ENCODE measurements at places on chromosomes 11 and 22.

DNA sequence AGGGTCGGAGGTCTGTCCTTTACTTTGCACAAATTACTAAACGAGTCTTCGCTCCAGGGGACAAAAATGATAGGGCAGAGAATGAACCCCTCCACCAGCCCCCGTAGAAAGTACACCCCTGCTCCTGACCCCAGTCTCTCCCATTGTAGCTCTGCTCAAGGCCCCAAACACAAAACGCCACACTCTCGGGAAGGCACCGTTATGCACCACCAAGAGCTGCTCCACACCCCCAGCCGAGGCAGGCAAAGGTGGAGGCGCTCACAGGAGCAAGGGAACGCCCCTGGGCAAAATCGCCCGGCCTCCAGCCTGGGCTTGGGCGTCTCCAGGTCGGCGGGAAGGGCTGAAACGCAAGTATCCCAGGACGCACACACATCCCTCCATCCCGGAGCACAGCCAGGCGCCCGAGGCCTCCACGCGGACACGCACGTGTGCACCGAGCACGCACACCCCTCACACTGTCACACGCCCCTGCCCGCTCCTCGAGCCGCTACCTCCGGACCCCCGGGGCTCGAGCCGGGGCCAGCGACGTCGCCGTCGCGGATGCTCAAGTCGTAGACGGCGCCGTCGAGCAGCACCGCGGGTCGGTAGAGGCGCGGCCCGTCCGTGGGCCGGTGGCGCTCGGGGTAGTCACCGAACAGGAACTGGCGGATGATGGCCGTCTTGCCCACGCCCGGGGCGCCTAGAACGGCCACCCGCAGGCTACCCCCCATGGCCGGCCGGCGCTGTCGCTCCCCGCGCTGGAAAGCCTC, 786 bp downstream of the RASL10A start:
- no peak for DNase-seq

DNA sequence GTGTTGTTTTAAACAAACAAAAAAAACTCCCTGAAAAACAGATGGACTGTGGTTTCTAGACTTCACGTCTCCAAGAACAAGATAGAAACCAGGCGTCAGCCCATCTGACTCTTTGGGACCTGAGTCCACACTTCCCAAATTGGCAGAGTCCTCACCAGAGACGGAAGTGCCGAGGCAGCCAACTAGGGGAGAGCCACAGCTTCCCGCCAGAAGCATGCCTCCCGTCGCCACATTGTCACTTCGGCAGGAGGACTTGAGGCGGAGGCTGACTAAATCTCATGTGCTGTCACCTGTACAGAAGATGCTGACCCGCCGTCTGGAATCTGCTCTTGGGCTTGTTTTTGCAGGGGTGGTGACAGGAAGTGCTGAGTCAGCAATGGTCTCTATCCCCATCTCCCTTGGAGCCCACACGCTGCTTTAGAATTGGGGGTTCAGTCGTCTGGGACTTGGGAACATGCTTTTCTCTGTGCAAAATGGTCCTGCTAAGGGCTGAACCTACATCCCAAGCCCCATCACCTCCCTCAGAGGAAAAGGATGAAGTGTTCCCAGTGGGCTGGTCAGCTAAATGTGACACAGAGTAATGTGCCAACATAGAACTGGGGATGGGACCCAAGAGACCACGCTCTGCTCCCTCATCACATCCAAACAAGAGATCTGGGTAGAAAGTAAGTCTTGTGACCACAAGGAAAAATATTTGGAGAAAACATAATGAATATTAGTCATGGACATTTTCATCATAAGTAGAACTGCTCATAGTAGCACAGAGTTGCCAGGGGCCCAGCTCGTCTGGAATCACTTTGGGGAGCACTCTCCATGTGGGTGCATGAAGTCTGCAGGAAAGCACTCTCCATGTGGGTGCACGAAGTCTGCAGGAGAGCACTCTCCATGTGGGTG, 152.9 kb downstream of the SNX19 start:
- DNase-seq: no peak

DNA sequence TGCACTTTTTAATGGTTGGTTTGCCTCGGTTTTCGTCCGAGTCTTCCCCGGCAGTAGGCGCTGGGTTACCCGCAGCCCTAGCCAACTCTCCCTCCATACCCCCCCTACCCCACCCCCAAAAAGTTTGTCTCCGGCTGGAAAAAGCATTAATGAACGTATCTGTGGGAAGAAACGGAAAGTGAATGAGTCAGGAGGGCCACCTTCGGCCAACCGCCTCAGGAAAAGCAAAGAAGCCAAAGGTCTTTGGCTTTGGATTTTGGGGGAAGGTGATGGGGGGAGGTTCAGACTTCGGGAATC, 508 bp upstream of the FLI1 start:
- DNase-seq: no peak

DNA sequence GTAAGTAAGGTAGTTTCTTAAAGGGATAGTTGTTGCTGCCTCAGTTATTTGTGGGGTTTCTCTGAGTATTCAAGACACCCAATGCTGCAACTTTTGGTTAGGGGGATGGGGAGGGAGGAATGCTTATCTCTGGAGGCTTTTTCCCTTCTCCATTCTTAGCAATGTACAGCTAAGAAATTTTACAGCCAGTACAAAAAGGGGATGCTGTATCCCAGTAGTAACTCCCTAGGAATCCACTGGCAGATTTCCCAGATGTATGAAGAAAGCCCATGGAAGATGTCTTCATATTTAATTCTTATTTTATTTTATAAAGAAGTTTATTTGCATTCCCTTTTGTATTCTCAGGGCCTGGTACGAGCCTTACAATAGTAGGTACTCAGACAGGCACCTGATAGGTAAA, 154.8 kb downstream of the ENTHD1 start:
- no peak for DNase-seq

- no peak for DNase-seq
Observed at GRCh38 chr11:46134540-46134939, 13.3 kb upstream of the PHF21A start.

DNA sequence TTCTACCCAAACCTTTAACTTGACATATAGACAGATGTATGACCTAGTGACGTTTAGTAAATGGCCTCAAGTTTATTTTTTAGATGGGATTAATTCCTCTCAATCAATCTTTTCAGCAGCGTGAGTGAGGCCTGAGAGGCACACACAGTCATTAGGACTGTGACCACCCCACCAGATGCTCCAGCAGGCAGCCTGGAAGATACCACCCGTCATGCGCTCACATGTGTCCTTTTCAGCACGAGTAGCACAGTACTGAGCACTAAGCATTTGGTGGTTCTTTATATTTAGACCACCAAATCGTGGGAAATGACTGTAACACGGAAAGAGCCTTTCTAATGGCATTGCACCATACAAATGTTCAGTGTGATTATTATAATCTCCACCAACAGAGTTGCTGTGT, 354.6 kb upstream of the DDI1 start:
- DNase-seq: no peak

- DNase-seq: peak; percentile 16
Observed at GRCh38 chr11:19869466-19869865, 156.8 kb downstream of the NAV2 start.

DNA sequence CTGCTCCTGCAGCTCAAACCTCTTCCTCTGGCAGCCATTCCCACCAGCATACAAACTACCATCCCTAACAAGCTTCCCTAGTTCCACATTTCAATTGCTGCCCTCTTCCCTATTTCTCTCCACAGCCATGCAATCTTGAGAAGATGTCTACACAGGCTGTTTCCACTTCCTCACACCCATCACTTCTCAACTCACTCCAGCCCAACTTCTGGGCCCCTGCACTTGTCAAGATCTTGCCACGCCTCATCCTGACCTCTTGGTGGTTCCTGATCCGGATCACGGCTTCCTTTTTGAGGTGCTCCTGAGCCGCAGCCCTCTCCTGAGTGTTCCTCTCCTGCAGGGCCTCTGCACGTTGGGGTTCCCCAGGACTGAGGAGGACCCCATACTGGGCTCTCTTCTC, 22.6 kb downstream of the RPL27A start:
- no peak for DNase-seq

DNA sequence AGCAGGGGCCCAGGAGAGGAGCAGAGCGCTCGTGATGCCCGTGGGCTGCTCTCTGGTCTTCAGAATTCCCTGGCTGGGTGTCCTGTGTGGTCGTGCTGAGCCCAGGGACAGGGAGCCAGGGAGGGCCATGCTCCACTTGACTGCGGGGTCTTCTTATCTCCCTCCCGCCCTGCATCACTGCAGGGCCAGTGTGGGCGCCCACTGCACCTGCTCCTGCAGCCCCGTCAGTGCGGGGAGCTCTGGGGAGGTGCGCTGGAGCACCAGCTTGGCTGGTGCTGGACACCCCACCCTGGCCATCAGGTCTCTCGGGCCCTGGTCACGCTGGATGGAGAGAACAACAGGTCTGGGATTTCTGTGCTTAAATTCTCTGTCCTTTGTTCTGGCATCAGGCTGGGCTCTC, 31.8 kb downstream of the B3GAT1 start:
- no peak for DNase-seq

- no peak for DNase-seq
Observed at GRCh38 chr11:69704508-69705253, 859 bp upstream of the FGF19 start.

GRCh38 chr22:27829620-27830019, 28.1 kb upstream of the MN1 start:
- no peak for DNase-seq

- no peak for DNase-seq
Observed at GRCh38 chr11:58193391-58193790, 4.5 kb downstream of the OR9Q2 start.

- no peak for DNase-seq
Observed at GRCh38 chr22:26585104-26585790, 4.7 kb downstream of the TPST2 start.

DNA sequence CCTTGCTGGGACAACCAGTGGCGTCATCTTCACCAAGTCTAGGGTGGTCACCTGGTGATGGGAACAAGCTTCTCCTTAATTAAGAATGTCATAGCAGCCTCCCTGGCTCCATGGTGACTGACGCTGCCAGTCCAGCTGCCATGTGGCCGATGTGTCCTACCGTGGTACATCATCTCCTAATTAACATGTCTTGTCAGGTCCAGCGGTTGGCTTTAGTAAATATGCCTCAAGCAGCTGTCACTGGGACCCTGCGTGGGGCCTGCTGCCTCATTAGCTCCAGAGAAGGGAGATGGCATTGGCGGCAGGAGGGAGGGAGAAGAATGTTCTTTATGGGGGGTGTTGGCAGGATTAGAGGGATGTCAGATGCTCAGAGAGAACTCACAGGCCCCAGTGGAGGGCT, 271.9 kb downstream of the ST3GAL4 start:
- no peak for DNase-seq

DNA sequence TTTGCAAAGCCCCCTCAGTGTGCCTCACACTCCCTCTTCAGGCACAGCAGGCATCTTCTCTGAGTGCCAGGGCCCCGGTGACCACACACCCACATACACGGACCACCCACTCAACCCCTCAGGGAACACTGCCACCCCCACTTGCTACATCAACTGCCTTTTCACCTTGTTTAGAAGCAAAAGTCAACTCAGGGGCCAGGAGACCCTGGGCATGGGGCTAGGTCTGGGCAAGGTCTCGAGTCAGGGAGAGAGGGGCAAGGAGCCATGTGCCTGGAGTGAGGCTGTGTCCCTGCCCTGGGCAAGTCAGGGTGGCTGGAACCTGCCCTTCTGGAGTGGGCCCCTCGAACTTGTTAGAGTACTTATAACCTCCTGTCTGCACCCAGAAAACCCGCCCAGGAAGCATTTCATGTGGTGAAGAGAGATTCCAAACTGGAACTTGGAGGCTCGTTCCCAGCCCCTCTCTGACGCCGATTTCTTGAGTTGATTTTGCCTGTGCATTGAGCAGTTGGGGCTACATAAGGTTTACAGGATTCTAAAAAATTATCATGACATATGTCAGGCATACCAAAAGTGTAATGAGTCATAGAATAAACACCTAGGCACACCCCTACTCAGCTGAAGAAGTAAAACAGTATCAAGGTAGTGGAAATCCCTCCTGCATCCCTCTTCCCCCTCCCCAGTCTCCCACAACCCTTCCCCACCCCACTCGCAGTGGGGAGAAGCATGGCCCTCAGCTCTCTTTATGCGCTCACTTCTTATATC, 74.3 kb downstream of the MYEOV start:
- DNase-seq: no peak

DNA sequence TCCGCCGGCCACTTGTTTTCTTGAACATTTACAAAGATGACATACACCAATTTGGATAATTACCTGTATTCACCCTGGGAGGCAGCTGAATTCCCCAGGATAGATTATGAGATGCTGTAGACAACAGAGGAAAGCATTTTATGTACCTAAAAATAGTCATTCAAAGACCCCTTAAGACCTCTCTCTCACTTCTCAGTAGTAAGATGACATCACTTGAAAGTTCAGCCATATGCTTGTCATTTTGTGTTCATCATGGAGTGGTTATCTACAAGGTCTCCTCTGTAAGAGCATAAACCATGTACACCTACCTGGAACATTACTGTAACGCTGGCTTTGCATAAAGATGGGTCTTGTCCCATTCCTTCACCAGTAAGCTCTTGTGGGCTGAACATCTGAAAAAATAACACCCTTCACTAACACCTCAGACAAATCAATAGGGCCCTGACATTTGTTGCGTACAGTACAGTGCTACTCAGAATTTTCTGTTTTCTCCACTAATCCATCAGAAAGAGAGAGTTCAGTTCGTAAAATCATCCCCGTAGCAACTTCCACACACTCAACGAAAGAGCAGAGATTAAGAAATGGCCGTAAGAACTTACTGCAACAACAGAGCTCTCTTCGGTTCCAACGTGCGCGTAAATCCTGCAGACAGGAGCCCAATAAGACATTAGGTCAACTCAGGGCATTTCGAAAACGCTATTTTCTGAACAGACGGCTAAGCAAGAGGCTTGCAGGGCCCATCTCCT, 15.6 kb upstream of the WDR74 start:
- DNase-seq: no peak

DNA sequence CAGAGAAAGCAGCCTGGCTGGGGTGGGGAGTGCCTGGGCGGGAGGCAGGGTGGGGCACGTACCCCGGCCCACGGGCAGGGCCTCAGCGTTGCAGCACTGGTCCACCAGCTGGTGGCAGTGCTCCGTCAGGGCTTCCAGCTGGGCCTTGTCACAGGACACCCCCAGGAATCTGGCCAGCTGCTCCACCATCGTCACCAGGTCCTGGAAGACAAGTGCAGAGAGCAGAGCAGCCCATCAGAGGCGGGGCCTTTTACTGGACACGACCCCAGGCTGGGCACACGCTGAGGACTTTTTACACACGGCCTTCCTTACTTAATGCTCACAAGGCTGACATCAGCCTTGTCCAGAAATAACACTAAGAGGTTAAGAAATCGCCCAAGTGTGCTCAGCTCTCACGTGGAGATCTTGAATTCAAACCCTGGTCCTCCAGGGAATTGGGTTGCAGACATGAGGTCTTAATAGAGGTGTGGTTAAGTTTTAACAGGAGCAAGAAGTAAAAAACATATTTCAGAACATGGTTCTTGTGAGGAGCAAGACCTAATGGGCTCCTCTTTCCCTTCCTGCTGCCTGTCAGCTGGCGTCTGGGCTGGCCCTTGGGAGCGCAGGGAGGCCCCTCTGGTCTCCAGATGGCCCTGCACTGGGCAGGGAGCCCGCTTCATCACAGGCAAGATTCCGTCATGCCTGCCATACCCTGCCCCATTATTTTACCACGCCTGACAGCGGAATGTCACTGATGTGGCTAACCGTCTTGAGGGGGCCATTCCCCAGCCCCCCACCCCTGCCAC, 17.1 kb upstream of the EFCAB6 start:
- DNase-seq: no peak
